ENCODE measurements at places on chromosomes 6 and 20. TPM values are rescaled to one million over a fixed set of nuclear protein-coding genes. Genes with fewer than 3 reads are reported as not detected.
A peak's percentile ranks its signal among the peaks of the same experiment; 100 is the strongest.

DNA sequence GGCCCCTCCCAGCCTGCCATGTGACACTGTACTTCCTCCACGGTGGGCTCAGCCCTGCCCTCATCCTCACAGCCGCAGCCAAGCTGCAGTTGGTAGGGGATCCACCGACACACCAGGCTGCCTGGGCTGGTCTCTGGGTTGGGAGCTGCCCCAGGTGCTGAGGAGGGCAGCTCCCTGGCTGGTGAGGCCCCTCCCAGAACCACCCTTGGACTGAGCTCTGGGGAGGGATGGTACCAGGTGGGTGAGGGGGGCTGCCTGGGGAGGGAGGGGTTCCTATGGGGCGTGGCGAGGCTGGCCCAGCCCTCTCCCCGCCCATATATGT lies 185 bp upstream of the TNFRSF6B start:
- peaks cover 4% of the 10 kb centered on the region for H3K4me1 ChIP-seq
- H3K4me3 ChIP-seq = no peak overlapping the region
- no peak overlapping the region for H3K27ac ChIP-seq
- H3K27me3 ChIP-seq = peaks cover 12% of the 10 kb centered on the region
- peaks cover 4% of the 10 kb centered on the region for H3K36me3 ChIP-seq

DNA sequence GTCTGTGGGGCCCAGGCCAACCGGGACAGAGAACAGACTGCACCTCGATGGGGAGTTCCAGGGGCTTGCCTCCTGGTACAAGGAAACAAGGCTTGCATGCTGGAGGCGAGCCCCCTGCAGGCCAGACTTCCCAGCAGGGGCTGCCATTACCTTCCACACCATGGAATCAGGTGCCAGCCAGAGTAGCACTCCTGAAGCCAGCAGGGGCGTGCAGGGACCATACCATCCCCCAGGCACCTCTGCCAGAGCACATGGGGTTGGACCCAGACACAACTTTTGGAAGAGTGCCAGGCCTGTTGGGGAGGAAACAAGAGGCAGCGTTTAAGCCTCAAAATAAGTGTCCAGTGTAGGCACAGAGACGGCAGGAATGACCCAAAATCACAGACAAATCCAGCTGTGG lies 6.5 kb downstream of the DDO start:
- H3K4me3 ChIP-seq = no peak overlapping the region
- H3K27ac ChIP-seq = no peak overlapping the region
- no peak for DNase-seq

DNA sequence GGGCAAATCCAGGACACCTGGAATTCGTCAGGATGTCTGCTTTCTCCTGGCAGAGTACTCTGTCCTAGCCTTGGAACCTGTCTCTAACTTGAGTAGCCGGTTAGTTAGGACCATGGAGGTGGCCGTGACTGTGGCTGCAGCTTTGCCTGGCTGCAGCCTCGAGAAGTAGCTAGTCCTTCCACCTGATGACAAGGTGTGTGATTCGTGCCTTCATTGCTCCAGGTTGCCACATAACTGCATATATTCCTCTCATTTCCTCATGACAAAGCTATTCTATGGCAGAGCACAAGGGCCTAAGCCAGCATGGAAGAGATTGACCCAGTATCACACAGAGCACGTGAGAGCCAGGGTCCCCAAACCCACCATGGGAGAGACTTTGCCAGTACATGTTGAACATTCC lies 39.8 kb upstream of the KIF25 start:
- no peak overlapping the region for H3K27ac ChIP-seq
- H3K36me3 ChIP-seq = peaks cover 22% of the 10 kb centered on the region
- no peak for DNase-seq

Gene SNX21
- 11.9 TPM for total RNA-seq

Gene CEP57L1
- 11.0 TPM for total RNA-seq

Gene HDGFL1
- total RNA-seq = not detected

DNA sequence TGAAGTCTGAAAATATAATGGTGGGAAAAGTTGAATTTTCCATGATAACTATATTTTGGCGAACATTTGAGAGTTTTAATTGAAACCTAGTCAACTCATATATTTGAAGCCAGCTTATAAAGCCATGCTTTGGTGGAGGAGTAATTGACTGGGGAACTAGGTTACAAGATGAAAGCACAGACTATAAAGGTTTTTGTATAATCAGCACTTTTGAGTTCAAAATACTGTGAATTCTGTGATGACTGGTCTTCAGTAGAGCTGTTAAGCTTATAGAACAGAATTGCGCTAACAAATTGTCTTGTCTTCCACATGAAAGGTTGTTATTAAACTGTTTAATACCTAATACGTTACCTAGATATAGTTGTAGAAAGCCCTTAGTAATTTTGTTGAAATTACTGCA lies 159.1 kb upstream of the SCGN start:
- H3K27ac ChIP-seq = no peak overlapping the region
- no peak for DNase-seq
- no peaks in the 10 kb centered on the region for H3K36me3 ChIP-seq
- no peaks in the 10 kb centered on the region for H3K27me3 ChIP-seq
- H3K4me1 ChIP-seq = peaks cover 6% of the 10 kb centered on the region
- H3K4me3 ChIP-seq = no peak overlapping the region

DNA sequence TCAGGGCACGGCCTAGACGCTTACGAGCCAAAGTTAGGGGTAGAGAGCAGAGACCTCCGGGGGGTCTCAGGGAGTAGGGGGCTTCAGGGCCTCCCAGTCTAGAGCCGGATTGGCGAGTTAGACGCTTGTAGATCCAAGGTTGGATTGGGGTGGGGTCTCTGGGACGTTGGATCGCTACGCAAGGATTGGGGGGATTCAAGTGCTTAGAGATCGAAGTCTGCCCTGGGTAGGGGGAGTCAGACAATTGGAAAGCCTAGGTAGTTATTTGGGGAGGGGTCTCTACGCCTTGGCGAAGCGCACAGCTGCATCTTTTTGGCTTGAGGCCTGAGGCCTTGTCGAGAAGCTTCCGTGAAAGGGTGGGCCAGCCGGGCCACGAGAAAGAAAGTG lies 469 bp downstream of the STX16 start:
- peak overlapping the region; percentile 97 for H3K27ac ChIP-seq
- peaks cover 6% of the 10 kb centered on the region for H3K27me3 ChIP-seq

- no peaks in the 10 kb centered on the region for H3K36me3 ChIP-seq
- H3K4me3 ChIP-seq = no peak overlapping the region
- H3K4me1 ChIP-seq = peaks cover 9% of the 10 kb centered on the region
- no peak overlapping the region for H3K27ac ChIP-seq
- DNase-seq = no peak
Measured at GRCh38 chr20:10590950-10591671, 82.7 kb downstream of the JAG1 start.

Gene TRIM38
- 3.8 TPM for total RNA-seq

- peaks cover 1% of the 10 kb centered on the region for H3K27me3 ChIP-seq
- no peak overlapping the region for H3K4me3 ChIP-seq
- H3K36me3 ChIP-seq = no peaks in the 10 kb centered on the region
- no peak overlapping the region for H3K27ac ChIP-seq
- H3K4me1 ChIP-seq = no peaks in the 10 kb centered on the region
- no peak for DNase-seq
Measured at GRCh38 chr6:23282252-23283021, 713.1 kb downstream of the HDGFL1 start.

- peaks cover 6% of the 10 kb centered on the region for H3K27me3 ChIP-seq
- peaks cover 3% of the 10 kb centered on the region for H3K4me1 ChIP-seq
- H3K4me3 ChIP-seq = no peak overlapping the region
- H3K27ac ChIP-seq = no peak overlapping the region
Measured at GRCh38 chr20:45432294-45432693, 16.4 kb downstream of the PIGT start.

DNA sequence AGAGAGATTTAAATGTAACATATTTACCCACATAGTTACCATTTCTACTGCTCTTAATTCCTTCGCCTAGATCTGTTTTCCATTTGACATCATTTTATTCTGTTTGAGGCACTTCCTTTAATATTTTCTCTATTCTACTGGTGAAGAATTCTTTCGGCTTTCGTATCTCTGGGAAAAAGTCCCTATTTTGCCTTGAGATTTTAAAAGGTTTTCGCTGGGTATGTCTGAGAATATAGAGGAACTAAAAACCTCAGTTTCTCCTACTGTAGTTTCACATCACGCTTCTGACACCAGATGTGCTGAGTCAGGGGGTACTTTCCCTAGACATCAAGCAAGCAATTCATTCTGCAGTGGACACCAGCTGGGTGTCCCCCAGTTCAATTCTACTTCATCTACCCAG lies 61.7 kb downstream of the E2F3 start:
- H3K27me3 ChIP-seq = no peaks in the 10 kb centered on the region
- peaks cover 17% of the 10 kb centered on the region for H3K36me3 ChIP-seq
- no peak for DNase-seq
- no peaks in the 10 kb centered on the region for H3K4me1 ChIP-seq

Gene JAG1
- 172 TPM for total RNA-seq

DNA sequence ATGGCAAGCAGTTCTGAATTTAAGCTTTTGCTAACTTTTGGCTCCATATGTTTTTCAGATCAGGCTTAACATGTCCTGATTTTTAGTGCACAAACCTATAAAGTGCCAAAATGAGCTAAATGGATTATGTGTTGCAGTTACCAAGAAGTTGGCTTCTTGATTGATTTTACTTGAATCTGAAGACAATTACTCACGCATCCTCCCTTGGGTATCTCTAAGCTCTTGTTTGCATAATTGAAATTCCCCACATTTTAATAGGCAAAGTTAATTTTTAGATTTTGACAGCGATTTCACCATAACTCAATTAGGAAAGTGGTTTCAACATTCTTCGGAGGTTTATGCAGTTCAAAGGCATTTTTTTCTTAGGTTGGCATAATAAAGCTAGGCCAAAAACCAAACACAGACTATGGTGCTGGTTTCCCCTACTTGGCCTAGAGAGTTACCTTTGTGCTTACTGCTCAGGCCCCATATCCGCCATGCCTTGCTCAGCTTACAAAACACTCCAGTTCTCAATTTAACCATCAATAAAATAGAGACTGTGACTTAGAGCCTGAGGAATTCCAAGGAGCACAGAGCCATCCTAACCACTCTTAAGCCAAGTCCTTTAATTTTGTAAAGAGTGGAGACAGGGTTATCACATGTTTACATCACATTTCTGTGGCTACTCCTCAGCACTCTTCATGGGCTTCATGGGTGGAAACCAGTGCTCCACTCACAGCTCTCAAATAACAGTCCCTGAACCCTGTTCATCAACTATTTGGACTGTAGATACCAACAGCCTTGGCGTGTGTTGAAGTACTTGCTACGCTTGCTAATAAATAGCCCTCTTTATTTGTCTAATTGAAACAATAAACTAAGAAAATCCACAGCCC lies 32.1 kb downstream of the LAMA4 start:
- DNase-seq = no peak
- H3K27me3 ChIP-seq = no peaks in the 10 kb centered on the region
- H3K27ac ChIP-seq = no peak overlapping the region
- peaks cover 15% of the 10 kb centered on the region for H3K4me1 ChIP-seq
- no peak overlapping the region for H3K4me3 ChIP-seq
- H3K36me3 ChIP-seq = no peaks in the 10 kb centered on the region

DNA sequence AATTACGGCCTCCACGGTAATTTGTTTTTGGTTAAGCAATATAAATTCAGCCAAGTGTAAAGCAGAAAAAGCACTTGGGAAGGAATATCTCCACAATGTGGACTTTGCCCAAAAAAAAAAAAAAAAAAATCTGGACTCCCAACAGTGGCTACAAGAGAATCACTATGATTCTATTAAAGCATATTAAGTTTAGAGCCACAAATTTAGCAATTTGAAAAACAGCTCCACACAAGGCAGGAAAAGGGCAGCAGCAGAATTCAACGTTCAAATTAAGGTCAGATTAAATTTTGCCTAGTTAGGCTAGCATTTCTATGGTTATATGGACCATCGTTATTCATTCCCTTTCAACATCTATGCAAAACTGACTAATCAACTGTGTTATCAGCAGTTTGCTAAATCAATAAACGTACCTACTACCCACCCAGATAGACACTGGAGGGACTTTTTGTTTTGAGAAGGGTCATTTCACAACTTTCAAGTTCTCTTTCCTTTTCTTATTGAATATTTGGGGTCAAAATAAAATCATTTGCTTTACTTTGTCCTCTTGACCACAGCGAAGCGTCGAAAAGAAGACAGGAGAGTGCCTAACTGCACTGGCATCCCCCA lies 1.0 kb downstream of the MCM9 start:
- H3K27me3 ChIP-seq = peaks cover 9% of the 10 kb centered on the region
- H3K36me3 ChIP-seq = peaks cover 6% of the 10 kb centered on the region
- DNase-seq = no peak
- peak overlapping the region; percentile 91 for H3K4me3 ChIP-seq
- peaks cover 13% of the 10 kb centered on the region for H3K4me1 ChIP-seq

- no peak overlapping the region for H3K4me3 ChIP-seq
- H3K27me3 ChIP-seq = peaks cover 3% of the 10 kb centered on the region
- H3K36me3 ChIP-seq = peaks cover 8% of the 10 kb centered on the region
Measured at GRCh38 chr6:119323478-119323877, 26.1 kb downstream of the MAN1A1 start.

- H3K36me3 ChIP-seq = no peaks in the 10 kb centered on the region
- no peak overlapping the region for H3K4me3 ChIP-seq
- no peak for DNase-seq
- H3K4me1 ChIP-seq = peaks cover 5% of the 10 kb centered on the region
- H3K27me3 ChIP-seq = peaks cover 5% of the 10 kb centered on the region
Measured at GRCh38 chr20:62697468-62697912, 11.1 kb upstream of the NTSR1 start.

Gene FNDC11
- total RNA-seq = 1.3 TPM

DNA sequence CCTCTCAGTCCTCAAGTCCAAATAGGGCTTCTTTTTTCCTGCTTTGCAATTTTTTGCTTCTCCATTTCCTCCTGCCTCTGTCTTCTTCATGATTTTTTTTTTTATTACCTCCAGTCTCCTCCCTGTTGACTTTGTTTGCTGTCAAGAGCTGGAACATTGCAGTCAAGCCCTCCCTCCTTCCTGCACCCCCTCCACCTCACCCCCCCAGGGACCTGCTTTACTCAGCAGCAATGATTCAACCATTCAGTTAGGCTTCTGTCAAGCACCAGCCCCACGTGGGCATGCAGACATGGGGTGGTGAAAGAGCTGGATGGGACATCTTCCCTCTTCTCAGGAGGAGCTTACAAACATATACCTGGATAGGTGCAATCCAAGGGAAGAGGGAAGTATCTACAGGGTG lies 142.4 kb downstream of the LRFN2 start:
- H3K27me3 ChIP-seq = peaks cover 5% of the 10 kb centered on the region
- no peak for DNase-seq
- H3K4me3 ChIP-seq = no peak overlapping the region

Gene PSORS1C2
- total RNA-seq = 0.38 TPM

Gene CD2AP
- total RNA-seq = 40.3 TPM

Gene TGM3
- total RNA-seq = not detected

- H3K4me1 ChIP-seq = peaks cover 8% of the 10 kb centered on the region
- no peak overlapping the region for H3K4me3 ChIP-seq
- DNase-seq = no peak
- H3K36me3 ChIP-seq = no peaks in the 10 kb centered on the region
- no peak overlapping the region for H3K27ac ChIP-seq
Measured at GRCh38 chr6:125013938-125014660, 51.9 kb downstream of the RNF217 start.
